ENCODE measurements at places on chromosomes 3 and 15. TPM values are rescaled to one million over a fixed set of nuclear protein-coding genes. Genes with fewer than 3 reads are reported as not detected.
A peak's percentile ranks its signal among the peaks of the same experiment; 100 is the strongest.

Gene GPR156
- 0.88 TPM for total RNA-seq

GRCh38 chr3:48505146-48505545, 1.2 kb upstream of the SHISA5 start:
- H3K36me3 ChIP-seq = peaks cover 5% of the 10 kb centered on the region
- H3K27ac ChIP-seq = no peak overlapping the region
- no peaks in the 10 kb centered on the region for H3K27me3 ChIP-seq
- peak; percentile 39 for DNase-seq
- no peak overlapping the region for H3K4me3 ChIP-seq

Gene NR2E3
- under 0.01 TPM for total RNA-seq

- H3K36me3 ChIP-seq = peaks cover 63% of the 10 kb centered on the region
- no peak for DNase-seq
- H3K4me3 ChIP-seq = no peak overlapping the region
- H3K4me1 ChIP-seq = peaks cover 25% of the 10 kb centered on the region
- H3K27me3 ChIP-seq = no peaks in the 10 kb centered on the region
These were observed 6.2 kb downstream of the RPSA start for GRCh38 chr3:39412668-39413260.

Measured in osteoblast (primary cell).